ENCODE measurements at places on chromosomes 16 and 17.

- DNase-seq: no peak
These were observed 230.5 kb downstream of the CCDC182 start for GRCh38 chr17:57514614-57515013.

DNA sequence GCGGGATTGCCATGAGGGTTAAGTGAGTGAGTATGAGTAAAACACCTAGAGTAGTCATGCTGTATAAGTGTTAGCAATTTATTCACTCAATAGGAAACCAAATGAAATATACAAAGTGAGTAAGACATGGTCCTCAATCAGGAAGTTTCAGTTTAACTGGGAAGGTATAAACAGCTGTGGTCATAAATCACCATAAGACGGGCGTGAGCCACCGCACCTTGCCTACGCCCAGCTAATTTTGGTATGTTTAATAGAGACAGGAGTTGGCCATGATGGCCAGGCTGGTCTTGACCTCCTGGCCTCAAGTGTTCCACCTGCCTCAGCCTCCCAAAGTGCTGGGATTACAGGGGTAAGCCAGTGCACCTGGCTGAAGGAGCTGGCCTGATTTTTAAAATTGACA is 27.0 kb downstream of the RNF135 start:
- DNase-seq: no peak

GRCh38 chr17:66652840-66653507 is 181.9 kb upstream of the CACNG5 start:
- no peak for DNase-seq

DNA sequence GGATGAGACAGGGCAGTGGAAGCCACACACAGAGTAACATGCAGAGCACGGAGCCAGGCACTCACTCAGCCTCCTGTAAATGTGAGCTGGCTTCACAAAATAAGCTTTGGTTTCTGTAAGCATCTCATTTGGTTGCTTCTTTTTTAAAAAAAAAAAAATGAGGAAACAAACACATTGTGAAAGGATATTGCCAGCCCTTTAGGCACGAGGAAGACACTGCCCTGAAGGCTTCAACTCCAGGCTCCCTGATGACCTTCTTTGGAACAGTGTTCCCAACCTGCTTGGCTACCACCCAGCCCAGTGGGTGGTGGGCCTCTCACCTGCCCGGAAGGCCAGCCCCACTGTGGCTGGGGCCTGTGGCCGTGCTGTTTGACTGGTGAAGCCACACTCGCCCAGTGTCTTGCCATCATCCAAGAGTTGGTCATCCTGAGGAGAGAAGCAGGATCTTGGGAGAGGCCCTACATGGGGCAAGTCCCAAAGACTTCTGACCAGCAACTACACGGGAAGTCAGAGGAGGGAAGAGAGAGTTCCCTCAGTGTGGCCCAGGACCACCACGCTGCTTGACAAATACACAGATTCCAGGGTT is 1.9 kb downstream of the ELOB start:
- no peak for DNase-seq

GRCh38 chr16:11673091-11674000 is 5.1 kb downstream of the SNN start:
- DNase-seq: no peak

DNA sequence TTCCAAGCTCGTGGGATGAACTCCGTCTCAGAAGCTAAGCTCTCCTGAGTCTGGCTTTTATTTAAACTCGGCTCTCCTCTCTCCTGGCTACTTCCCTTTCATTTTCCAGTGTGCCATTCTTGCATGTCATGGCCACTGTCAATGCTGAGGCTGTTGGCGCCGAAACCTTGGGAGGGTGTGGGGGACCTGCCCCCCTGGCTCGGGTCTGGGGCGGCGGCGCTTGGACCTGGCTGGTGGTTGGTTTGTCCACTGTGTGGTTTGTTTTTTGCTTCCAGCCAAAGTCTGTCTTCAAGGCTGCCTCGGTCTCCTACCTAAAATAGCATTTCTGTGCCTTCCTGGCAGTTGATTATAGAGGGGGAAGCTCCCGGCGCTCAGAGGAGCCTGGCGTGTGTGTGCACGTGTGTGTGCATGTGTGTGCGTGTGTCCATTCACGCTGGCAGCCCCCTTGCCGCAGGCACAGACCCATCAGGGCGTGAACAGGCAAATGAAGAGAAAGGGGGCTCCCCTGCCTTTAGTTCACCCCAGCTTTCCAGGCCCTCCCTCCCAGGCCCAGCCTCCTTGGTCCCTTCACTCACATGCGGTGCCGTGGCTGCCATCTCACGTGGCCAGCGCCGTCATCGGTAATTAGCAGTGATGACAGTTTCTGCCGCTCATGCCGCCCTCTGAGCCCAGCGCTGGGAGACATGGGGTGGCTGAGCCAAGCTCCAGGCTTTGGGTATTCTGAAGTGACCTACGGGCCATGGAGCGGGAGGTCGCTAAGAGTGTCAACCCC is 179.9 kb downstream of the SEC14L1 start:
- DNase-seq: no peak

DNA sequence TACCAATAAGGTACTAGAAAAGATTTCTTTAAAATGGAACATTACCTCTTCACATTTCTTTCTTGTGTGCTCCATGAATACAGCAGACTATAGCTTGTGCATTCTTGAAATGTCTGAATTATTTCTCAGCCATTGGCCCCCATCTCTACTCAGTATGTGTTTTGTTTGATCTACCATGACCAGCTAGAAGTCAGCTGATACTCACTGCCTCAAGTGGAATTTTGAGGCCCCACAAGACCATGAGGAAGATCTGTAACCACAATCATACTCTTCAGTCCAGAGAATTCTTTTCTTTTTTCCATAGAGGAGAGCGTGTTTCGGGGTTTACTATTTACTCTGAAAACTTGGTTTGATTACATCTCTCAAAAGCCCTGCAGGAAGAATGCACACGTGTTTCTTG is 319.1 kb downstream of the TOX3 start:
- no peak for DNase-seq

DNA sequence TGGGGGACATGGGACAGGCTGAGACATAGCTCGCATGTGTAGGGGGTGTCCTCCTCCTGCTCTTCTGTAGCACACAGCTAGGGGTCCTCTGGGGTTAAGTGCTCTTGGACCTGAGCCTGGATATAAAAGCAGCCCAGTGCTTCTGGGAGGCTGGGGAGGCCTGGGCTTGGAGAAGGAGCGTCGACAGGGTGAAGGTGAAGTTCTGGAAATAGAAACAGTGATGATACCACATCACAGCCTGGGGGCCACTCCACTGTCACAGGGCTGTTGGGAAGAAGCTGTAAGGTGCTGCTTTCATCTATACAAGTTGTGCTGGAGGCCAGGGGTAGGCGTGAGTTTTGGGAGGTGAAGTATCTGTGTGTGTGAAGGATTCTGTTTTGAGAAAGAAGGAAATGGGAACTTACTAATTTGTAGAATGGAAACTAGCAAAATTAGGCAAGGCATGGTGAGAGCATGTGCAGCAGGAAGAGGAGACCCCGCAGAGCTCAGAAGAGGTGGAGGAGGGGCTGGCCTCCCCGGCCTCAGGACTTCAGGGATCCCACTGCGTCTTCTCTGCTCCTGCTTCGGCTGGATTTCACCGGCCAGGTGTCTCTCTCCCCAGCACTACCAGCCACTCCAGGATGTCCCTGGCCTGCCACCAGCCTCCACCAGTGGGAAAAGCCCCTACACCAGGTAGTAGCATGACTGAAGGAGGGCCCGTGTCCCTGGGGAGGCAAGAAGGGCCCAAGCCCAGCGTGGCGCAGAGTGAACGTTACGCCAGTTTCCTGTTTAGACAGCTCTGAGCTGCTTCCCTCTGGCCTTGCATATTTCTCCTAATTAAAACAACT is 19.4 kb downstream of the PLCG2 start:
- no peak for DNase-seq

DNA sequence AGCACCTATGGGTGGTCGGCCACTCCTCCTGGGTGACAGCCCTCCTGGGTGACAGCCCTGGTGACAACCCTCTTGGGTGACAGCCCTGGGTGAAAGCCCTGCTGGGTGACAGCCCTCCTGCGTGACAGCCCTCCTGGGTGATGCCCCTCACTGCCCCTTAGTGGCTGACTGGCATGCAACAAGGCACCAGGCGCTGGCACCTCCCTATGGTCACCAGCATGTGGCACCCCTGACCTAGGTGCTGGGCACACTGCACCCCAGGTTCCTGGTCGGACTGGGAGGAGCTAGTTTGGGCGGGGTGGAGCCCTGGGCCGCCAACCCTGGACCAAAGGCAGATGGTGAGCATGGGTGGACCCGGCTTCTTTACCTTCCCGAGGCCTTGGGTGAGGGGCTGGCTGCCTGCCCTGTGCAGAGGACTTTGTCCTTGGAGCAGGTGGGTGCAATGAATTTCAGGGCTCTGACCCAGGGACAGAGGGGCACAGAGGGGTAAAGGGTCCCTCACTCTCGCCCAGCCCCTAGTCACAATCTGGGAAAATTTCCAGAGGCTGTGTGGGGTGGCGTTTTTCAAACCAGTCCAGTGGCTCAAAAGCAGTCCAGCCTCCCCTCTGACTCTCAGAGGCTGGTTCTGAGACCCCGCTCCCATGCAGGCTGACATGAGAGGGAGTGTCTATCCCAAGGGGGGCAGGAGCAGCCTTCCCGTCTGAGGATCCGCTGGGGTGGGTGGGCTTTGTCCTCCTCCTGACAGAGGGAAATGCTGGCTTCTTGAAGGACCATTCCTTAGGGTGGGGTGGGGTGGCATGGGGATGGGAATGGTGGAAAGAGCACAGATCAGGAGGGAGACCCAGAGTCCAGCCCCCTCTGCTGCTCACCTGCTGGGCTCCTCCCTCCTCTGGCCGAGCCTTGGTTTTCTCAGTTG is 25.9 kb upstream of the TNFRSF13B start:
- peak; percentile 73 for DNase-seq

DNA sequence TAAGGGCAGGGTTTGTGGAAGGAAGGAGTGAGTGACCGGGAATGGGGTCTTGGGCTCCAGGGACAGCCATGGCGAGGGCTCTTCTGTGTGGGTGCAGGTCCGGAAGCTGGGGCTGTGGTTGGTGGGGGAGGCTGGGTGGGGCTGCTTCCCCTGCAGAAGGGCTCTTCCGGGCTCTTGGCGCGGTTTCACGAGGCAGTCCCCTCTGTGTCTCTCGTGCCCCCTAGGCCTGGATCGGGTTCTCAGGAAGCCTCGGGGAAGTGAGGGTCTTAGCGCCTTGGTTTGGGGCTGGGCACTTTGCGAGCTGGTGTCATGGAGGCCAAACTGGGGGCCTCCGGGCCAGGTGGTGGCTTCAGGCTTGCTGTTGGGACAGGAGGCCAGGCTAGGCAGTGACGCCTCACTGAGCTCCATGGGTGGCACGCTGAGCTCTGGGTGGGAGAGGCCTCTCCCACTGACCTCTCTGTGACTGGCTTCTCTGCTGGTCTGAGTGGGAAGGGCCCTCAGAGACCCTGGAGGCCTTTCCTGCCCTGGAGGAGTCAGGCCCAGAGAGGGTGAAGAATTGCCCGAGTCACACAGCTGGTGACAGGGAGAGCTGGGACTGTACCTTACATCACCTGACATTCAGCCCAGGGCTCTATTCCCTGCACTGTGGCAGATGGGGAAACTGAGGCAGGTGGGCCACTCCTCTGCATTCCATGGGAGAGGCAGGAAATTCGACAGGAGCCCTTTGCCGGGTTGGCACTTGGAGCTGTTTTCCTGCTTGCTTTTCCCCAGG is 8.2 kb downstream of the ADCY7 start:
- peak; percentile 67 for DNase-seq

DNA sequence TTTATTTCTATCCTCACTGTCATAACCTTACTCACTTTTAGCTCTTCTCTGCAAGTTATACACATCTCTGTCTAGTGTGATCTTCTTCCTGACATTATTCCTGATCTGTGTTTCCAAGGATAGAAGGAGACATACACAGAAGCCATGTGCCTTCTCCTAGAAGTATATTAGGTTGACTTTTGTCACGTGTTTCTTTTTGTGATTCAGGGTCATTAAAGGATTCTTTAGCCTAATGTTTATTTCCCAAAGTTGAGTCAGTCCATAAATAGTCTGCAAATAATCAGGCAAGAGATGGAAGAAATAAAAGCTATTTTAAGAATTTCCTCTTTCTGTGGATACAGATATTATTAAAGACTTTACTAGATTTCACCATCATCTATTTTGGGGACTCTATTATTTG is 214.1 kb upstream of the GOT2 start:
- DNase-seq: no peak

DNA sequence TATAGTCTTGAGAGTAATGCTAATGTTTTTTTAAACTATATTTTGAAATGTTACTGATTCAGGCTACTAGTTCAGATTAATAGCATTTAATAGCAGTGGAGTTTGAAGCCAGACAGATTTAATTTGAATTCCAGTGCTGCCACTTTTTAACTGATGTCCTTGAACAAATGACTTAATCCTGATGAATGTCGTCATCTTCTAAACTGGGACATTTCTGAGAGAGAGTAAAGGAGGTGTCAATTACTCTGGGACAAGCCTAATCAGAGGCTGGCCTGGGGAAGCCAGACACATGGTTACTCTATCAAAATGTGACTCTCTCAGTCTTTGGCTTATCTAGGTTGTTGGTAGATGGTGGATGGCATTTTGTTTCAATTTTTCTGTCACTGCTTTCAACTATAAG is 246.7 kb downstream of the HS3ST3A1 start:
- DNase-seq: no peak

DNA sequence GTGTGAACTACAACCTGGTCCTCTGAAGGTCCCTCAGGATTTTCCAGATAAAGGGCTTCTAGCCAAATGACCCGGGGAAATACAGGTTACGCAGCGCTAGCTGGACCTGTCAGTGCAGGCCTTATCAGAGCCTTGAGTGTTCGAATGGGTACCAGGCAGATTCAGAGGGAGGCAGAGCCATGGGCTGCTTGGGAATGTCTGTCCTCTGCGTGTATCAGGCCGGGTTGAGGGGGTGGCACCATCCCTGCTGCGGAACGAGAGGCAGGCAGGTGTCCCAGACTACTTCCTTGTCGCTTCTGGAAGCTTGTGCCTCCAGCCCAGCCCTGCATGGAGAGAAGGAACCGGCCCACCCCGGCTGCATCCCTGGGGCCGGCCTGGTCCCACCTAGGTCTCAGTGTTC is 33.6 kb upstream of the SSTR5 start:
- no peak for DNase-seq

- no peak for DNase-seq
These were observed 1.7 kb downstream of the ANKRD13B start for GRCh38 chr17:29594519-29595090.

DNA sequence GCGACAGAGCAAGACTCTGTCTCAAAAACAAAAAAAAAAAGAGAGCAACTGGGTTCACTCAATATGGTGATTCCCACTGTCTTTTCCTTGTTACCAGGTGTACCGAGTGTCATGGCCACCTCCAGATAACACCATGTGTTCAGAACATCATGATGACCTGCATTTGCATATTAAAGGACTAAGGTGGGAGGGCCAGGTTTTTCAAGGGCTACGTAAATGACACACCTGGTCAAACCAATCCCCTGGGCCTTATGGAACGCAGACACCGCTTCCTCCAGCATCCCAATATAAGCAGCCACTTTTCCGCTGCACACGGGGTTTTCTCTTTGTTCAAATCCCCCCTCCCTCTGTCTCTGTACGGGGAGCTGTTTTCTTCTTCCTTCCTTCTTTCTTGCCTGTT is 29.3 kb downstream of the WSCD1 start:
- no peak for DNase-seq

DNA sequence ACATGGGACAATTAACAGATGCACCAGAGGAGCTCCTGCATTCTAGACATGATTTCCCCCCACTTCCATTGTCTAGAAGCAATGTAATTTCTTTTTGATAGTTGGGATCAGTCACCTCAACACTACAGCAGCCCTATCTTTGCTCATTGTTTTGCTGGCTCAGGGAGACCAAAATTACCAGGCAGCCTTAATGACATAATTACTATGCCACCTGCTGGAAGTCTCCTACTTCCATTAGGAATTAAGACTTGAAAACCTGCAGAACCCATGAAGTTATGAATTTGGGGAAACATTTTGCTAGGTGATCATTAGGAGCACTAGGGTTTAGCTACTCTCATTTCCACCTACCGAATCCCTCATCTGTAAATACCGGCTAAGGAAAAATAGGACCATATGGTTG is 312.0 kb upstream of the CA10 start:
- no peak for DNase-seq
